Hematopoietic multipotent progenitor cell treated with erythropoietin and hydrocortisone succinate and interleukin-3 and kit ligand, for 6 days (in vitro differentiated cells): ENCODE measurements at places on chromosomes 2 and 18.

DNA sequence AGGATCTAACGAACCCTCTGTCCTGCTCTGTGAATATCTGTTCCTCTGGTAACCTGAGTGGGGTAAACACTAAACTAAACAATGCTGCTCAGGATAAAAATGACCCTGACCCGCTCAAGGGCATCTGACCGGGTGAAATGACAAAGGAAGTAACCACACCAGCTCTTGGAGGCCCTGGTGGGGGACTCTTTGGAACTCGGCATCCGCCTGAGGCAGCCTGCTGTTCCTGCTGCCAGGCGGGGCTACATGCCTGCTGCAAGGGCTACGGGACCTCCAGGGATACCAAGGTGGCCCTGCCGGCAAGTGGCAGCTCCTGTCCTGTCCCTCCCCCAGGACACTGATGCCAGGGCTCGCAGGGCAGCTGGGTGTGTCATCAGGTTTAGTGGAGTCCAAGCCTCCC lies 273.3 kb downstream of the HDAC4 start:
- DNase-seq: no peak

- no peak for DNase-seq
Observed at GRCh38 chr18:37332628-37333420, 232.8 kb downstream of the CELF4 start.

GRCh38 chr2:238406998-238407285 lies 19.8 kb upstream of the ASB1 start:
- DNase-seq: no peak

- no peak for DNase-seq
Observed at GRCh38 chr2:75208738-75209137, 9.4 kb upstream of the TACR1 start.

DNA sequence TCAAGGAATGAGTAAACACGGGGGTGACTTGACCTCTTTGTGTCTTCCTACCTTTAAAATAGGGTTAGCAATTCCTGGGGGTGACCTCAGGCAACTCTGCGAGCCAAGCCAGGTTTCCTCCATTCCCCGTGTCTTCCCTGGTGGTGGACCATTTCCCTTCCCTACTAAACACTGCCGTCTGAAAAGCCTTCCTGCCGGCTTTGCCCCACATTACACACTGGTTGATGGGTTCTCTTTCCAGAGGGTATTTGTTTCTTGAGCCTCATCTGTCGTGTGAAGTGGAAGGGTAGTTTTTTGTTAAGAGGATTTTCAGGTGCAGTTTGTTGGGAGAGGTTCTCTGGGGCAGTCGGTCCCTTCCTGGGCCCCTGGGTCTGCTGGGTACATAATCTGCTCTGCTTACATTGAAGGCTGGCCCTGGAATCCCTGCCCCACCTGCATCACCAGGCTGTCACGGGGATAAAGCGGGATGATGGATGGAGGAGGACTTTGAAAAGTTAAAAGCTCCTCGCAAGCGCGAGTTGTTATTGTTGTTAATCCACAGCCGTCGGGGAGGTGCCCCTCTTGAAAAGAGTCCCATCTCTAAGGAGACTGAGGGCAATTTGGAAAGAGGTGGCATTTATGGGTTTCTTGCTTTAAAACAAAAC lies 175.4 kb upstream of the SPRED2 start:
- DNase-seq: no peak

GRCh38 chr2:218855305-218856166 lies 4.1 kb upstream of the WNT6 start:
- DNase-seq: no peak

- peak; percentile 4 for DNase-seq
Observed at GRCh38 chr18:78873926-78874500, 105.6 kb upstream of the SALL3 start.

DNA sequence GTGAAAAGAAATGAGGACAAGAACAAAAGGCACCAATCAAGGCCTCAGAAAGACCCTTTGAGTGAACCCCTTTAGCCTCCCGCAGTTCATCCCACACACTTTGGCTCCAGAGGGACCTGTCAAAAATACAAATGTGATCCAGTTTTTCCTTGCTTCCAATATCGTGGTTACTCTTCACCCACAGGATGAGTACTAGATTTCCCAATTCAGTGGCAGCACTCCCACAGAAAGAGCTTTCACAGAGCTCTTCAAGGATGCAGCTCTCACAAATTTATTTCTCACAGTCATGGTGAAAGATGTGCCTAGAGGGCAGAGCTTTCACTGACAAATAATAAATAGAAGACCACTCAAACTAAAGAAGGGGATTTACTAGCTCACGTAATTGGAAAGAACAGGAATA lies 3.0 kb upstream of the GFPT1 start:
- DNase-seq: no peak

- DNase-seq: no peak
Observed at GRCh38 chr2:24892928-24893327, 27.1 kb downstream of the ADCY3 start.
